WERI-Rb-1 (cell line): ENCODE measurements at places on chromosomes 5 and 9.

DNA sequence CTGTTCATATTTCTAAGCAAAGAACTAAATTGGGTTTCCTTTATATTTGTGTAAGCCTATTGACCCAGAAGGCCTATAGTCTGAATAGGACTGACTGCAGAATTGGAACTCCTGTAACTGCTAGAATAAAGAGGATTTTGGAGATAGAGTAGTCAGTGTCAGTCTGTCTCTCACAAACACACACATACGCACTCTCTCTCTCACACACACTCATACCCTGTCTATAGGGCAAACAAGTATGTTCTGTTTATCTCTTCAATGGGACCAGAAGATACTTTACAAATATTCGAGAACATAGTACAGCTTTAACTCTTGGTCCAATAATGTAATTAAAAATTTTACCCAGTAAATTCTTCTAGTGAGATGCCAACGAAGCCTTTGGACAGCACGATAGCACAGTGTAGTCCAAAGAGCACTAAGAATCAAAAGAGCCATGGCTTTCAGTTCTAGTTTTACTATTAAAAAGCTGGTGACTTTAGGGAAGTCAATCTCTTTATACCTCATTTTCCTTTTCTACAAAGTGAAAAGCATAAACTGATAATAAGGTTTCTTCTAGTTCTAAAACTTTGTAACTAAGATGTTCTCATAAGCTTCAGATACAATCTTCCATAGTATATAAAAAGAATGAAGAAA, 19.3 kb downstream of the ABHD17B start:
- DNase-seq, result no peak

DNA sequence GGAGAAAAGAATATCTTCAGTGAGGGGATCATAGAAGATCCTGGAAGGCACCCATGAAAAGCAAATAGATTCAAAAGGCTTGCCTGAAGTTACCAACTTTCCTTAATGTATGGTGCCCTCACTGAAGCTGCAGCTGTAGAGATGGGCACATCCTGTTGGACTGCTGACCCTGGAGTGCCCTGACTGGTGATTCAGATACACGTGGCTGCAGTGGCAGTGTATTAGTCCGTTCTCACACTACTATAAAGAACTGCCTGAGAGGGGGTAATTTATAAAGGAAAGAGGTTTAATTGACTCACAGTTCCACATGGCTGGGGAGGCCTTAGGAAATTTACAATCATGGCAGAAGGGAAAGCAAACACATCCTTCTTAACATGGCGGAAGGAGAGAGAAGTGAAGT, 80.3 kb downstream of the OSMR start:
- DNase-seq, result no peak

DNA sequence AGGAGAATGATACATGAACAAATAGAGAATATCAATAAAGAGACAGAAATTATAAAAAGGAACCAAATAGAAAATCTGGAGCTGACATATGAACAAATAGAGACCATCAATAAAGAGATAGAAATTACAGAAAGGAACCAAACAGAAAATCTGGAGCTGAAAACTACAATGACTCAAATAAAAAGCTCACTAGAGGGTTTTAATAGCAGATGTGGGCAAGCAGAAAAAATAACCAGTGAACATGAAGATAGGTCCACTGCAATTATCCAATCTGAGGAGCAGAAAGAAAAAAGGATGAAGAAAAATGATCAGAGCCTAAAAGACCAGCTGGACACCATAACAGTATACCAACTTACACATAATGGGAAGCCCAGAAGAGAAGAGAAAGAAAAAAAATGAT, 353.7 kb downstream of the ARL15 start:
- DNase-seq, result no peak

- no peak for DNase-seq
Measured at GRCh38 chr5:174175716-174176268, 130.3 kb downstream of the NSG2 start.

GRCh38 chr5:66291771-66292170, 147.7 kb downstream of the SREK1 start:
- no peak for DNase-seq

DNA sequence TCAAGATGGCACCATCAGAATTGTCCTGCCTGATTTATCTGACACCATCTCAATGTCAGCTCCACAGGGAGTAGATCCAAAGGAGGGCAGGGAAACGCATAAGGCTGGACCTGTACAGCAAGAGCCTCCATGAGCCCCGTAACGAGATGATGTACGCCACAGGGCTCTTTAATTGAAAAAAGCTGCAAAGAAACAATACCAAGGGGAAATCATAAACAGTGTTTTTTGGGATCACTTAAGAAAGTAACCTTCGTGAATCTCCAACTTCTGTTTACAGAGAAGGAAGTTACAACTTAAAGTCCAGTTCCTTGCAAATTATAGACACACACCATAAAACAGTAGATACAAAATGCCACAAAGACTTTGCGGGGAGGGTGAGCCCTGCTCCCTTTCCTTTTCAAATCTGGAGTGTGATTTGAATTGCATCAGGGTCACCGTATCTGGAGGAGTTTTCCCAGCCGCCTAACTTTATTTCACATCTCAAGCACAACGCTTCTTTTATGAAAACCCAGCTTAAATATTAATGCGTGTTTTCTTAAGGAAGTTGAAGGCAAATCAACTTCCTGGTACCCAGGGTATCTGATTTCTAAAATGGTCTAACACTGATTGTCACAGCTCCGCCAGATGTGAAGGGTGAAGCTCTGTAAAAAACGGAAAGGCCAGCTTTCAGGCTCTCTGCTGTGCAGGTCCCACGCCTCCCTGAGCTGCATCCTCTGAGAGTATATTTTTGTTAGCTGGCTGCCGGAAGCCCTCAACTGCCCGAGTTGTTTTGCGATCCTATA, 88.9 kb downstream of the EBF1 start:
- DNase-seq, result no peak

DNA sequence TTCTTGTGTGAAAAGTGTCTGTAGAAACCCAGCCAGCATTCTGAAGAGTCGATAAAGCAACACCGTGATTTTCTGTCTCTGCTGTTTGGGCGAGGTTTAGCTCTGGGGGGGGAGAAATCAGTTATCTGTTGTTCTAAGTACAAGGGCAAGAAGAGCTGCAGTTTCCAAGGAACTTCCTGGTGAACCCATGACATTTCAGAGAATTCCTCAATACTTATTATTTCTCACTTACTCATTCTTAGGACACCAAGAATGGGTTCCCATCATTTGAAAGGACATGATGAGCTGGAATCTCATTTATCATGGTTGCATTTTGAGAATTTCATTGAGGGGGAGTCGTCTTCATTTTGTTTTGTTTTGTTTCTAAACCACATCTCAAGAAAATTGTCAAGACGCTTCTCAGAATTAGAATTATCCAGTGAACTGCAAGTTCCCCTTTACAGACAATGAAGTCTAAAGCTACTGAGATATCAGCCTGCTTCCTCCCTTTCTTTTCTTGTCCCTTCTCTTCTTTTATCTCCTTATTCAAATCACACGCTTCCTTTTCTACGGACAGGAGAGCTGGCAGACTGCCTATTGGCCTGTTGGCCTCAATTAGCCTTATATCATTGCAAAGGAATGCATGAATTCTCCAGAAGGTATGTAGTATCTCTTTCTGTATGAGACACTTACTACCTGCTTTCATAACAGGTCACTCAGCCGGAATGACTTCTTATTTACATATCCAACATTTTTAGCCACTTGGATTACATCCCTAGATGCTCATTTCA, 53.7 kb downstream of the ZNF462 start:
- no peak for DNase-seq

GRCh38 chr9:135065804-135066203, 21.7 kb upstream of the OLFM1 start:
- no peak for DNase-seq

DNA sequence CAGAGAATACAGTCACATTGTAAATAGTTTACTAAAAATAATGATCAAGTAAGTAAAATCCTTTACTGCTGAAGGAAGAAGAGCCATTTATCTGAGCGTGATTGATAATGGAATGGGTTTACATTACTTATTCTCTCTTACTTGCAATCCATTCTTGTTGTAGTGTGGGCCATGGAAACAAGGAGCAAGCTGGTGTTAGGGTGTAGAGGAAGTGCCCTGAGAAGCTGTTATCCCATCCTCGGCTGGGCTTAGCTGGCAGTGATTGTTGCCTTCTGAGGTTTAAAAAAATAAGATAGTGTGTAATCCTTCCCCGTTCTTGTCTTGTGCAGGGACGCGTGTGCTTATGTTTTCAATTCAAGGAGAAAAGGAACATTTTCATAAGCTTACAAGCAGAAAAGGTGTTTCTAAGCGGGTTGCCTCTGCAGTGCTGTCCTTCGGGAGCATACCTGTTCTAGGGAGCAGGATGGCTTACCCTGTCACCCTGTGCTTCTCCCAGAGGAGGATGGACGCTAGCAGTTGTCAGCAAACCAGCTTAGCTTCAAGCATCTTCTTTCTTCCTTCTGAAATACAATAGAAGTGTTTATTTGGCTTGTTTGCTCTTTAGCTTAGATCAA, 188.3 kb downstream of the ARHGEF28 start:
- no peak for DNase-seq

DNA sequence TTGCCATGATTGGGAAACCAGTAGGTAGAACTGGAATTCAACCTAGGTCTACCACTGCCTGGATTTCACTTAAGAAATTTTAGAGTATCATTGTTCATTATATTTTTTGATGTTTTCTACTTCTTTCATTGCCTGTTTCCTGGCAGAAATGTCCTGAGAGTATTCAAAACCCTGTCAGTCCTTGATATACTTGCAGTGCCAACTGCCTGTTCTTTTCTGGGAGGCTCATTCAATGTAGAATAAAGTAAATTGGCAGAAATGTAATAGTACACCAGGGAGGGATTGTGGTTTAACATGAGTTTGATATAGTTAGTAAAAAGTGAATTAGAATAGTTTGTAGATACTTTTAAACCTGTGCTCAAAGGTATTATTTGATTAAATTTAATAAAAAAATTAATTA, 286.3 kb downstream of the FBXL7 start:
- no peak for DNase-seq

GRCh38 chr5:65721050-65721719, 724 bp downstream of the SGTB start:
- DNase-seq, result peak; percentile 40

DNA sequence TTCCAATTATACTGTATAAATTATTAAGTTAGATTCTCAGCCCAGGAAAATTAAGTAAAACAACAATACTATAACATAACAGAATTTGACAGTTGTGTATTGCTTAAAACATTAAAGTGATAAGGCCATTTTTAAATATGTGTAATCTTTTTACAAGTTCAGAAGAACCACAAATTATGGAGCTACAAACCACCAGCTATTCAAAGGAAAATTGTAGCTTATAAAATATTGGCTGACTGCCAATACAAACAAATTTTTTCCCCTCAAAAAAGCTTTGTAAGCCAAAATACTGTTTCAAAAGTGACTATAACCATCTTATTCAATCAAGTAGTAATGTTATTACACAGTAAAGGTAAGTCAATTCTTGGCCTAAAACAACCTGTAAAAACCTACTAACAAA, 21.9 kb downstream of the STRBP start:
- DNase-seq, result no peak

DNA sequence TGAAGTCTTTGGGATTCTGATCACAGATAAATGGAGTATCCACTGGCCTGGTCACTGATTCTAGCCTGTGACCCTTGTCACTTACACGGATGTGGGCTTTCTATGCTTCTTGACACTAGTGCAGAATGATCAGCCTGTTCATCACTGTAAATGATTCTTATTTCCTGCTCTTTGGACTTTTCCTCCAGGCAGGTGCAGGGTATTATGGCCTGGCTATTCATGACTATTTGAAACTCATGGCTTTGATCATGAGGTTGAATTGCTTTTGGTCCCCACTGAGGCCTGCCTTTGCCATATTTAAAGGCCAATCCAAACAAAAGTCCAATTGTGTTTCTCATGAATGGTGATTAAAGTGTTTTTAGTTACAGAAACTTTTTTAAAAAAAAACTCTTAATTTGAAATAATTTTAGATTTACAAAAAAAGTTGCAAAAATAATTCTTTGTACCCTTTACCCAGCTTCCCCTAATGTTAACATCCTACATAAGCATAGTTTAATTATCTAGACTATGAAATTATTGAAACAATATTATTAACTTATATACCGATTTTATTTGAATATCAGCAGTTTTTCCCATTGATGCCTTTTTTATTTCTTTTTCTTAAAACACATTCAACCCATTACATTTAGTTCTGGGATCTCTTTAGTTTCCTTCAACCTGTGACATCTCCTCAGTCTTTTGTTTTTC, 68.1 kb downstream of the GALNT10 start:
- no peak for DNase-seq

DNA sequence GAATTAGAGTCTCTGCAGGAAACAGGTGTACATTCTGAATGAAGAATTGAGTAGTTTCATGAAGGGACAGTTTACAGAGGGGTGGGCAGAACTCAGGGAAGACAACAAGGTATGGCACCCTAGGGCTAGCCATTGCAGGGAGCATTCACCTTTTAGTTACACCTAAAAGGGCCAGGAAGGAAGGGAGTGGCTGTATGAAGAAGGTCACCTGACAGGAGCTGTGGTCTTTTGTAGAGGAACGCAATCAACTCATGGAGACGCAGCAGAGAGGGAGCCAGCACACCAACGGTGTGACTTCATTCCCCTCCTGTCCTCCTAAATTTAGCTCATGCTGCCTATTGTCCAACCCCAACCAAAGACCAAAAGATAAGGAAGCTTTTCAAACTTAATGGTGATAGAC, 12.7 kb upstream of the ZCCHC7 start:
- DNase-seq, result no peak

DNA sequence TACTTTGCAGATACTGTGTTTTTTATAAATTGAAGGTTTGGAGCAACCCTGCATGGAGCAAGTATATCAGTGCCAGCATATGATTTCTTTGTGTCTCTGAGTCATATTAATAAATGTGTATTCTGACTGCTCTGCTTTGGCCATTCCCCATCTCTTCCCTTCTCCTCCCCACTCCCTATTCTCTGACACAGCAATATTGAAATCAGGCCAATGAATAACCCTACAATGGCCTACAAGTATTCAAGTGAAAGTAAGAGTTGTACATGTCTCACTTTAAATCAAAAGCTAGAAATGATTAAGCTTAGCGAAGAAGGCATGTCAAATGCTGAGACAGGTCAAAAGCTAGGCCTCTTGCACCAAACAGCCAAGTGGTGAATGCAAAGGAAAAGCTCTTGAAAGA, 82.2 kb upstream of the TLX3 start:
- no peak for DNase-seq

GRCh38 chr9:89505911-89506310, 8.0 kb upstream of the SEMA4D start:
- DNase-seq, result no peak

DNA sequence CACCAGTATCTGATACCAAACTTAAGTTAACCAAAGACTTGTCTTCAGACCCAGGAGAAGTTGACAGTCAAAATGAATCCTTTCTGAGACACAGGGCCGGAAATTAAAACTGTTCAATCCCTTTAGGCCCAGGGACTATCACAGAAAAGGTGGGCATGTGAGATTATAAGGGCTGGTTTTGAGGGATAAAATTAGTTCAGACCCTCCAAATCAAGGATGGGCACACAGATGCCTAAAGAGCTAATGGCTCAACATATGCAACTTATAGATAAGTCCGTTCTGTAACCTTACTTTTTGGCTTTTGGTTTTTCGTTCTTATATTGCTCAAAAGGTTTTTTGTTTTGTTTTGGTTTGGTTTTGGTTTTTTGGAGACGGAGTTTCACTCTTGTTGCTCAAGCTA, 129.6 kb upstream of the ABCA1 start:
- DNase-seq, result no peak
